ENCODE measurements at places on chromosomes 3 and 15. TPM values are rescaled to one million over a fixed set of nuclear protein-coding genes. Genes with fewer than 3 reads are reported as not detected.

The TMEM266 gene
- not detected for total RNA-seq

The NR1I2 gene
- not detected for total RNA-seq

The GOLGA6B gene
- total RNA-seq: not detected

- no peak for DNase-seq
- no peaks in the 10 kb centered on the region for H3K36me3 ChIP-seq
- H3K27ac ChIP-seq: no peak overlapping the region
These were observed 4.1 kb downstream of the LOXL1 start for GRCh38 chr15:73930371-73930770.

DNA sequence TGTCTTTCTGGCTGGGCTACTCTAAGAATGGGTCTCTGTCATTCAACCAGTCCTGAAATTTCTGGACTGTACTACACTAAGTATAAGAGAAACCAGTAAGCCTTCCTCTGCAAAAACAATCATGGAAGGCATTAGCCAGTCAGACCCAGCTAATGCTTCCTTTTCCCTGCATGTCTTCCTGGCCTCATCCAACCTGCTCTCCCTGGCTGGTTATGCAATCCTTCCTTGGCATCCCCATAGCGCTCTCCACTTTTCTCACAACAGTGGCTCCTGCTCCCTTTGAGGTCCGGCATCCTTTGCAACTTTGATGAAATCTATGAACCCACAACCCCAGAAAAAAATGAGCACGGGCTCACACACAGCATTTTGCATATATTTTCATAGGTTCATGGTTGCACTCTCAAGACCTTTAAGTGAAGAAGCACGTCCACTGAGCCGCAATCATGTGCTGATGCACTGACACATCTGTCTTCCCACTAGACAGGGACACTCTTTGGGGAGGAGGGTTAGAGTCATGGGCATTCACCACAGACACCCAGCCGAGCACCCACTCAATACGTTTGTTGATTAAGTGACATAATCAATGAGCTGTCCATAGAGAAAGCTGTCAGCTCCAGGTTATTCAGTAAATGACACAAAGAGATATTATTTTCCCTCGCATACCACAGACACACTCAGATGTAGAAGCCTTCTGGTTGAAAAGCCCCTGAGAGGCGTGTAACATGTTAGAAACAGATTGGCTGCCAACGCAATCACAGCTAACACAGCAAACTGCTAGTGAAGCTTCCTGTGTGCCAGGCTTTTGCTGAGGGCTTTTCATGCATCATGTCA, 66.7 kb downstream of the PLD1 start:
- no peaks in the 10 kb centered on the region for H3K36me3 ChIP-seq
- DNase-seq: no peak
- H3K4me1 ChIP-seq: no peaks in the 10 kb centered on the region
- no peak overlapping the region for H3K4me3 ChIP-seq

GRCh38 chr3:16407366-16407765, 106.1 kb downstream of the RFTN1 start:
- peak overlapping the region; percentile 82 for H3K27ac ChIP-seq
- no peak overlapping the region for H3K4me3 ChIP-seq

DNA sequence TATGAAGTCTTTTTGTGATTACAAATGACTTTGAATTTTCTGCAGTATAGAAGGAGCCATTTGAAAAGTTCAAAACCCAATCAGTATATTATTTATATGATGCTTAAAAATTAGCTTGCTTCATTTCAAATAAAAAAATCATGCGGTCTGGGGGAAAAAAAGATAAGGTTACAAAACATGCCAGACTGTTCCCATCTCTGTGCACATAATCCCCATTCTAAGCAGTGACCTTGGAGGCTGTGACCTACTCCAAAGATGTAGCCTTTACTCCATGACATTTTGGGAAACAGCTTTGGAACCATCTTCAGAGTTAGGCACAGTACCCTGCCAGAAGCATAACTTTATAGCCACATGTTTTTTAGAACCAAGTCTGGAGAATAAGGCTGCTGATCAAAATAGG, 447.7 kb upstream of the WNT5A start:
- DNase-seq: no peak
- no peaks in the 10 kb centered on the region for H3K27me3 ChIP-seq
- no peak overlapping the region for H3K4me3 ChIP-seq
- H3K27ac ChIP-seq: no peak overlapping the region
- no peaks in the 10 kb centered on the region for H3K4me1 ChIP-seq

DNA sequence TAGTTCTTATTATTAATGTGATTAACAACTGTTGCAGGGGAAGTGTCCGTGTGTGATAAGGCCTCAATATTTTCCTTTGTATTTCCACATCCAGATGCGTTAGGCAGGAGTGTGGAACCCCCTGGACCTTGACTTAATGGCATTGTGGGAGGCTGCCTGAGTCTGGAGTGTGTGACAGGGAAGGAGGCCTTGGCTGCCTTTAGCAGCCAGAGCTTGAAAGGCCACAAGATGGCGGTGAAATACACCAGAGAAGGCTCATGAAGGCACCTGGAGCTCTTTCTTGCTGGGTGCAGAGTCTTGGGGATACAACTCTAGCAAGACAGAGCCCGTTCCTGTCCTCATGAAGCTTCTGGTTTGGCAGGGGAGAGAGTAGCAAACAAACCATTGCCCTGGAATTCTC, 36.9 kb downstream of the POLR2M start:
- no peaks in the 10 kb centered on the region for H3K4me1 ChIP-seq
- H3K36me3 ChIP-seq: no peaks in the 10 kb centered on the region
- H3K4me3 ChIP-seq: no peak overlapping the region

DNA sequence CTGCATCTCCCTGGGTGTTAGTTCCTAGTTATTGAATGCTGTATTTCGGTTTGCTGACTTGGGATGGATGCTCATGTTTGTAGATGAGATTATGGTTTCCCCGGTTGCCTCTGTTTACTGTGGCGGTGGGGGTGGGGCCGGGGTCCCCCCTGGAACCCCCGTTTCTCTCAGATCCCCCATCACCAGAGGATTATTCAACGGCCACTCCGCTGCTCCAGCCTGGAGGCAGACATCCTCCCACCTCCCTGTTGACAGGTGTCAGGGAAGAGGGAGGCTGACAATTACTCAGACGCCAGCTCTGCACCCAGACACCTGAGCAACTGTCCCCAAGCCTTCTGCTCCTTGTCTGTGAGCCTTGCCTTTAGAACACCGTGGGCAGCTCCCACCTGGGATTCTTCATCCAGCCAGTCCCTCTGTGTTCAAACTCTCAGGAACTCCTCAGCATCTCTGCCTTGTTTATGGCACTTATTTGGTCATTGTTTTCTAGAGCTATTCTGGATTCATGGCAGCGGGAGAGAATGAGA, 95.9 kb upstream of the PRR20G start:
- H3K27ac ChIP-seq: no peak overlapping the region
- no peaks in the 10 kb centered on the region for H3K36me3 ChIP-seq
- peaks cover 4% of the 10 kb centered on the region for H3K27me3 ChIP-seq
- H3K4me1 ChIP-seq: no peaks in the 10 kb centered on the region
- H3K4me3 ChIP-seq: no peak overlapping the region

Data from tibial nerve (tissue), 4 donors.